ENCODE measurements at places on chromosomes 16 and 17.

DNA sequence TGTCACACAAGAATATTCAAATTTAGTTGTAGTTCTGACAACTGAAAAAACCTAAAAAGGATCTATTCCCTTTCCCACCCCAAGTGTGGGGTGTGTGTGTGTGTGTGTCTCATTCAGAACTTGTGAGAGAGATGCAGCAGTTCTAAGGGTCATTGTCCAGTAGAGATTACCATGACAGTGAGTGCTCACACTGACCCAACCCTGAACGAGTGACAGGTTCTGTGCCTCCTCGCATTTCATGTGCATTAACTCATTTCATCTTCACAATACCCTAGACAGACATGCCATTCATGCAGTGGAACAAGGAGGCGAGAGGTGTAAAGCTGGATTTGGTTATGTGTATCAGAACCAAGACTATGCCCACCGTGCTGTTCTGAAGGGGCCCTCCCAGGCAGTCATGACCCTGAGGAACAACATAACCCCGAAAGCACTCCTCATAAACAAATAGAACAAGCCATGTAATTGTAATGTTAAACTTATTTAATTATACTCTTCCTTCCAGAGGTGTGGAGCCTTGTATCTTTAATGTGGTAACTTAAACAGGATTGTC, 102.1 kb downstream of the CLEC16A start:
- DNase-seq, result no peak

DNA sequence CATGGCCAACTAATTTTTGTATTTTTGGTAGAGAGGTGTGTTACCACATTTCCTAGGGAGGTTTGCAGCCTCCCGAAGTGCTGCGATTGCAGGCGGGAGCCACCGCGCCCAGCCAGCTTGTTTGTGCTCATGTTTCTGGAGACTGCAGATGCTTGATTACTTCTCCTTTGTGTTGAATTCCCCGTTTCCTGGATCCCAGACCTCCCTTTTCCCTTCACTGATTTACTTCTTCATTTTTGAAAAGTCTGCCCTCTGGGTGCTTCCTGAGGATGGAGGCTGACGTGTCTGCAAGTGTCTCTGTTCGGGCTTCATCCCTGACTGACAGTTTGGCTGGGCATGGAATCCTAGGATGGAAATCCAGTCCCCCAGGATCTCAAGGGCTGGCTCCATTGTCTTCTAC, 7.0 kb upstream of the TRIM47 start:
- no peak for DNase-seq

- DNase-seq, result no peak
Measured at GRCh38 chr17:69723741-69724140, 309.2 kb downstream of the MAP2K6 start.

- no peak for DNase-seq
Measured at GRCh38 chr17:82927661-82928601, 88.1 kb upstream of the ZNF750 start.

GRCh38 chr17:76641501-76641900, 2.1 kb downstream of the ST6GALNAC1 start:
- DNase-seq, result no peak

GRCh38 chr17:30570596-30571265, 93.5 kb downstream of the GOSR1 start:
- DNase-seq, result no peak

DNA sequence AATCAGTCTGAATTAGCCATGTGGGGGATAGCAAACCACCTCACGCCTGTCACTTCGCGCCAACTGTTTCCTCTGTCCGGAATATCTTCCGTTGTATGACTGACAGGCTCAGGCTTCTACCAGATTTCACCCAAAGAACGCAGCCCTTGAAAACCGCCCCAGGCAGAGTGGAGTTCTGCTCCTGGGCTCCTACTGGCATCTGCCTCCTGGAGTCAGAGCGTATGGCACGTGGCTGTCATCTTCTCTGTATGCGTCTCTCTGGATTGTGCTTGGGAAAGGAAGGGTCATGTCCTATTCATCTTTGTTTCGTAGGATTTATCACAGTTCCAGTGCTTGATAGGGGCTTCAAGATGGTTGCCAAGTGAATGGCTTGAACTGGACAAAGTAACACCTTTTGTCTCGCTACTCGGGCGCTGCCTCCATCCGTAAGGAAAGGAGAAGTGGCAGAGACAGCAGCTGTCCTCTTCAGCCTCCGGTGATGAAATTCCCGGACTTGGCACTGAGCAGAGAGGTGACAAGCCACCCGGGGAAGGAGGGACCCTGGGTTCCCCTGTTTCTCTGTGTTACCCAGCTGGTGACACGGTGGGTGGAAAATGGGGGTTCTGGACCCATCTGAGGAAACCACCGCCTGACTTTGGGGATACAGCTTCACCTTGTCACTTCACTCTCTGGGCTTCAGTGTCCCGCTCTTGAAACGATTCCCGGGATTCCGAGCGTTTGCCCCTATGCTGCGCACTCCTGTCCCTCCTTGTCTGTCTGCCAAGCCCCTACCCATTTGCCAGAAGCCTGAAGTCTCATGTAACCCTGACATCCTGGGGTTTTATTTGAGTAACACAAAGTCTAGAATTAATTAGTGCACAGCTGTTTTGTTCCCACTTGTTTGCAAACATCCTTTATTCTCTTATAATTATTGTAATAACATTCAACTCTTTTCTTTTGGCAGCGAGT, 13.9 kb downstream of the KIAA0513 start:
- DNase-seq, result no peak

GRCh38 chr17:81556175-81556691, 4.1 kb upstream of the FAAP100 start:
- peak; percentile 49 for DNase-seq

DNA sequence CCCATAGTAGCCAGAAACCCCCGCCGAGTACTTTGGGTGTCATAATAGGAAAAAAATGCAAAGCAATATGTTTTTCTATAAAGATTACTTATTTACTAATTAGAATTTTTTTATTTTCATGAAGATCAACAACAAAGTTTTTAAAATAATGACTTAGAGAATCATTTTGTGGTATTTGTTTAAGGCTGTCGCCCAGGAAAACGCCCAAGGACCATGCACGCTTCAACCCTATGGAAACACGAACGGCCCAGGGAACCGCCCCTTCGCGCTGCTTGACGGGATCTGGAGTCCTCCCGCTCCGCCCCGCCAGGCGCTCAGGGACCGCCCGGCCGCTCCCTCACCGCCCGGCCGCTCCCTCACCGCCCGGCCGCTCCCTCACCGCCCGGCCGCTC, 408 bp upstream of the KPNA2 start:
- DNase-seq, result no peak

DNA sequence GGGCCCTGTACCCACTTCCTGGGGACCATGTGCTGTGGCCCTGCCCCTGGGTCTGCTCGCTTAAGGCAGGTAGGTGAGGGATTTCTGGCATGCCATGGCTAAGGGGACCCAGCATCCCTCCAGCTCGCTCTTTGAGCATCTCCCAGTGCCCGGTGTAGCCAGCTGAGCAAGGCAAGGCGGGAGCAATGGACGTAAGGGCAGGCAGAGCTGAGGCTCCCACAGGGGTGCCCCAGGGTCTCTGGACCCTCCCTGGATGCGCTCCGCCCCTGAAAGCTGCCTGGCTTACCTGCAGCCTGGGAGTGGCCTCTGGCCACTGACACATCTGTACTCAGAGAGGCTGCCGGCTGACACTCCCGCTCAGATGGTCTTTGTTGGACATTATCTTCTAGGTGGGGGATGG, 189.9 kb downstream of the IRF8 start:
- DNase-seq, result no peak

- no peak for DNase-seq
Measured at GRCh38 chr16:27344721-27345120, 30.9 kb downstream of the IL4R start.

DNA sequence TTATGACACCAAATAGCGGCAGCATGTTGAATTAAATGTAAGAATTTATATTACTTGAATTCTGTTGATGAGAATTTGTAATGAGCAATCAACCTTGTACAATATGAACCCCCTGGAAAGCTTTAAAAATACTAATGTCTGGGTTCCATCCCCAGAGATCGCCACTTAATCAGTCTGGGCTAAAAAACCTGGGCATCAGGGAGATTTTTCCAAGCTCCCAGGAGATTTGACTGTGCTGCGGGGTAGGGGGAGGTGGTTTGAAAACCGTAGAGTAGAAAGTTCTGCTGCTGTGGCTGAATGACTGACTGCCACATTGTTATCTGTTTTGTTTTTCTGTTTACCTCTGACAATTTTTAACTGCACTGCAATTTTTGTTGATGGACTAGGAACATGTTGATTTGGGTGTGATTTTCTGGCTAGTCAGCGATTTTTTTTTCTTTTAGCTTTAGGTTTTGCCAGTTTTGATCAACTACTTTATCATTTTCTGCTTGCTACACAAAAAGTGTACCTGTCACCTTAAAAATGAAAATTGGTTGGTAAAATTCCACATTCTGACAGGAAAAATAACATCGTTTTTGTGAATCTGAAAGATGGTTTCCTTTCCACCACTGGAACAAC, 79.3 kb downstream of the PCTP start:
- DNase-seq, result no peak

- DNase-seq, result peak; percentile 42
Measured at GRCh38 chr17:45584092-45585036, 93.8 kb upstream of the PLEKHM1 start.

- no peak for DNase-seq
Measured at GRCh38 chr16:2480948-2481347, 6.0 kb downstream of the TBC1D24 start.

- DNase-seq, result peak; percentile 88
Measured at GRCh38 chr17:17837380-17837821, 615 bp upstream of the SREBF1 start.

DNA sequence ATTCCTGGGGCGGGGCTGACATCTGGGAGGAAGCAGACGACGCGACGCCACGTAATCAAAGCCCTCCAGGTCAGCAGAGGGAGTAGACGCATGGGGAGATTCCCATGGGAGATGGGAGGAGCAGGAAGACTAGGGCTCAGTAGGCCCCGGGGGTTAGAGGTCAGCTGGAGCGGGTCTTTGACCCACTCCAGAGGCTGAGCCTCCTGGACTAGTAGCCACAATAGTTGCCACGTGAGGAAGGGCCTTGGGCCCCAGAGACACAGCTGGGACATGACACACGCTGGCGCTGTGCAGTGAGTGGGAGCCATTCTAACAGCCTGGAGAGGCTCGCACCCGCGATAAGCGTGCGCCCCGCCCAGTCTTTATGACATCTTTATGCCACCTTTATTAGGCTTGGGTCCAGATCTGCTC, 95.7 kb upstream of the AMZ2 start:
- no peak for DNase-seq

DNA sequence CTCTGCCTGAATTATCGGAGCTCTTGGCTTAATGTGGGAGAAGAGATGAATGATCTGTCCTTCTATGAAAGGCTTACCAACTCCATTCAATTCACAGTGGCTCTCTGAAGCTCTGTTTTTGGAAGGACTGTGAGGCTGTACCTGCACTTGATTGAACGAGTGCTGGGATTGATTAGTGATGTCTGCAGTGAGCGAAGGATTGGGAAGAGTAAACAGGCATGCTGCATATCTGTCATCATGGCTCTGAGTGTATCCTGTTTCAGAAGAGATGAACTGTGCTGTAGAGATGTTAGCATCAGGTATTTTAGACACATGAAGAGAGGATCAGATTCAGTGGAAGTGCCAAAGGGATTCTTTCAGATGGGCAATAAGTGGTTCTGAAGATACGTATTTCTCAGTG, 564.0 kb downstream of the MAF start:
- no peak for DNase-seq

DNA sequence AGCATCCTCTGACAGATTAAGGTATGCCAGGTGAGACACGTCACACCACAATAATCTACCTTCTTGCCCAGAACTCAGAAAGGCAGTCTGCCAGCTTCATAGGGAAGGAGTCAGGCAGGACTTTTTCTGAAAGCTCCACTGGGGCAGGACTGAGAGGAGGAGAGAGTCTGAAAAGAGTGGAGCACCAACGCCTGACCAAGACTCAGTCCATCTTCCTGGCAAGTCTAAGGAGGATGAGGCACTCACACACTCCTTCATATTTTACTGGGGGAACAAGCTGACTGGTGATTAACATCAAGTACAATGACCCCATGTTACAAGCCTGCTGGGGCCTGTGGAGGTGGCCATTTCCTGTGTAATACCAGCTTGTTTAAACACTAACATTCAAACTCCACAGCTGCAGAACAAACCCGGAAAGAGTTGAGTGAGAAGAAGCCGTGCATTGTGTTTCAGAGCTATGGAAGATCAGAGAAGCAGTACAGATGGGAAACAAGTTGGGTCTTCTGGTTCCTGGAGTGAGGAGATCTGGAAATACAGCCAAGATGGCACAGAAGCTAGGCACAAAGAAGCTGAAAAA, 122.4 kb downstream of the HIC1 start:
- DNase-seq, result peak; percentile 27

DNA sequence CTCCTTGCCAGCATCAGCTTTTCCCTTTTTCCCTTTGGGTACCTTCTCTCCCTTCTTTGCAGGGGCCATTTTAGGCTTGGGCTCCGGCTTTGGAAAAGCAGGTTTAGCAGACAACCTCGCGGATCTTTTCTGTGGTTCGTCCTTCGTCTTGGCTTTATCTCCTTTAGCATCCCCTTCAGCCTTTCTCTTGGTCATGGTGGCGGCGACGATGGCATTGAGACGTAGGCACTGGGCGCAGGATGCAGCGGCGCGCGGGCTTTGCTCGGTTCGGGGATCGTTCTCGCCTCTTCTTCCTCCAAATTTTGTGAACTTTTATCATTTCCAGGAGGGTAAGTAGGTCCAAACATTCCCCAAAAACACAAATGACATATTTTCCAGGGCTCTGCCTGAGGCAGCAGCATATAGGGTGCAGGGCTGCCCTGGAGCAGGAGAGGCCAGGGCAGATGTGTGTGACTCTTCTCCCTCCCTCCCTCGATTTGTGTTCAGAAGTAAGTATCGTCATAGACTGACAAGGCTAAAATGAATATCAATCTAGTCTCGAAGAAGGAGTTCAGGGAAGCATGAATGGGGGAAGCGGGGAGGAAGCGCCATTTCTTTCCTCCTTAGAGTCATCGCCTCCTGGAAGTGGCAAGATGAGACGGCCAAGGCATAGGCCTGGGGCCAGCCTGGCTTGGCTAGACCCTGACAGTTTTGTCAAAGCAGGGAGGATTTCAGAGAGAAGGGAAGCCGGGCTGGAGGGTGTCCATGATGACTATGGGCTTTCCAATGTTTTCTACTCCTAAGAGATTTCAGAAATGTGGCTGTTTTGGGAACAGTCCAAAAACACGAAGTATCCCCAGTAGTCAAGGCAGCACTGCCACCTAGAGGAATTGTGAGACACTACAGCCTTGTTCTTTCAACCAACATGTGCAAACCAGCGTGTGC, 13.2 kb downstream of the CHCT1 start:
- DNase-seq, result peak; percentile 92

GRCh38 chr16:64933885-64934284, 188.0 kb downstream of the CDH11 start:
- no peak for DNase-seq

- DNase-seq, result peak; percentile 9
Measured at GRCh38 chr17:82592289-82592766, 55.9 kb downstream of the WDR45B start.

DNA sequence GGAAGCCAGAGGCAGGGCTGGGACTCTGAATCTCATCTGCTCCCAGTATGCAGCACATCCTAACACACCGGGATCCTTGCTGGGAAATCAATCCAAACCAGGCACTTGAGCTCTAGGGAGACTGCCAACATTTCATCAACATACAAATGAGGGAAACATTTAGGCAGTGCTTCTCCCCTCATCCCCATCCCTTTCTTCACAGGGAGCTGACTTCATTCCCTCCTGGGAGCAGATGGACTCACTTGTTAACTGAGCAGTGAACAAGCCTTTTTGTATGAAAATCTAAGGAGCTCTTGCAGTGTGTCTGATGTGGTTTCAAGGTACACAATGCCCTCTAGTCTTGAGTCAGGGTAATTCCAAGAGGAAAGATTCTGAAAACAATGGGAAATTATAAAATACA, 96.3 kb downstream of the TMEM114 start:
- no peak for DNase-seq
